ENCODE measurements at places on chromosomes 6 and 20.
A peak's percentile ranks its signal among the peaks of the same experiment; 100 is the strongest.

DNA sequence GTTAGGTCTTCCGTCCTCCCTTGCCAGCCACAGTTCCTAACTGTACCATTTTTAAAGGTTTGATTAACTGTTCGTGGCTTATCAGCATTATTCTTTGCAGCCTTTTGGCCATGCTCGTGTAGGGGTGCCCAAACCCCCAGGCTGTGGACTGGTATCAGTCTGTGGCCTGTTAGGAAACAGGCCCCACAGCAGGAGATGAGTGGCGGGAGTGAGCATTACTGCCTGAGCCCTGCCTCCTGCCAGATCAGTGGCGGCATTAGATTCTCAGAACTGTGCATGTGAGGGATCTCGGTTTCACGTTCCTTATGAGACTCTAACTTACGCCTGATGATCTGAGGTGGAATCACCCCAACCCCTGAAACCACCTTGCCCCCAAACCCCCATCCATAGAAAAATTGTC is 79.3 kb downstream of the TBC1D7 start:
- DNase-seq, result no peak

DNA sequence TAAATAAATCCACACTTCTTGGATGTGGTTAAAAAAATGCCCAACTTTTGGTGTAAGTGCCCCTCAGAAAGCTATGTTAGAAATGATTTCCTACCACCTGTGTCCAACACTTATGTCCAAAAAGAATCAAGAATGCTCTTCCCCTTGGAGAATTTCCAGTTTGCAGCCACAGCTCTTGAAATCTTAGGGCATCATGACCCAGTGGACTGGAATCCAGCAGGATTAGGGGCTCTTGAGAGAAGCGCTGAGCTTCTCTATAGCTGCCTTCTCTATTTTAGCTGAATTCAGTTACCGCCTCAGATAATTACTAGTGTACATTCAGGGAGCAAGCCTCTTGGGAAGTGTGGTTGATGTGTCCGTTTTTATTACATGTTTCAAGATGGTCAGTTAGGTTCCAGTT is 2.5 kb downstream of the PHACTR1 start:
- DNase-seq, result no peak

- no peak for DNase-seq
Observed at GRCh38 chr6:151101816-151102694, 137.7 kb upstream of the AKAP12 start.

GRCh38 chr6:161273274-161273751 is 548 bp downstream of the AGPAT4 start:
- DNase-seq, result peak; percentile 25

GRCh38 chr6:39156801-39157200 is 41.8 kb upstream of the SAYSD1 start:
- no peak for DNase-seq

- DNase-seq, result no peak
Observed at GRCh38 chr6:90610301-90610750, 23.5 kb upstream of the MAP3K7 start.

DNA sequence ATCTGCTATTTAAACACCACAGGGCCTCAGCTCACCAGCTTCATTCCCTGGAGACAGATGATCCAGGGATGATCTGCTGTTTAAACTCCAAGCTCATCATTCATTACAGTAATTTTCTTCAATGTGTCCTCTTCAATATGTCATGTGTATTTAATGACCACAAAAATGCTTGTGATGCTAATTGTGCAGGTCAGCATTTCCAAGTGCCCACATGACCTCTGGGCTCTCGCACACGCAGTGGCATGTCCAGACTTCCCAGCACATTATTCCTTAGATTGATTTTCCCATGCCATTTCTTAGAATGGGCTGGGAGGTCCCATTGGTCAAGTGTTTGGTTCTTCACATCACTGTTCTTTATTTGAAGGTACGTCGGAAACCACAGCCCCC is 434.4 kb downstream of the HAO1 start:
- no peak for DNase-seq

- no peak for DNase-seq
Observed at GRCh38 chr20:9460518-9460917, 53.9 kb upstream of the LAMP5 start.

- DNase-seq, result peak; percentile 48
Observed at GRCh38 chr20:24100370-24101011, 111.9 kb upstream of the GGTLC1 start.

DNA sequence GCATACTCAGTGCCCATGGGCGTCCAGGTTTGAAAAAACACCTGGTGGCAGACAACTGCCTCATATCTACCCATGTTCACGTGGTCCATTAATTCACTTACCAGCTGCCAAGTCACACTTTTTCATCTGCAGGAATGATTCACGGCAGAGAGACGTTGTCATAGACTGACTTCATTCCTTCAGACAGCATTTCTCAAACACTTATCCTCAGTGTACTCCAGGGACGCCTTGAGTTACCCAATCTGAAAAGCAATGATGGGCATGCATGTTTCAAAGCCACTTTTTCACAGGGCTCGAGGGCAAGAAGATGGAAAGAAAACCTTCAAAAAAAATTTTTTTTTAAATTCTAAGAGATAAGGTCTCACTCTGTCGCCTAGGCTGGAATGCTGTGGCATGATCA is 6.0 kb downstream of the MMP24OS start:
- DNase-seq, result no peak

DNA sequence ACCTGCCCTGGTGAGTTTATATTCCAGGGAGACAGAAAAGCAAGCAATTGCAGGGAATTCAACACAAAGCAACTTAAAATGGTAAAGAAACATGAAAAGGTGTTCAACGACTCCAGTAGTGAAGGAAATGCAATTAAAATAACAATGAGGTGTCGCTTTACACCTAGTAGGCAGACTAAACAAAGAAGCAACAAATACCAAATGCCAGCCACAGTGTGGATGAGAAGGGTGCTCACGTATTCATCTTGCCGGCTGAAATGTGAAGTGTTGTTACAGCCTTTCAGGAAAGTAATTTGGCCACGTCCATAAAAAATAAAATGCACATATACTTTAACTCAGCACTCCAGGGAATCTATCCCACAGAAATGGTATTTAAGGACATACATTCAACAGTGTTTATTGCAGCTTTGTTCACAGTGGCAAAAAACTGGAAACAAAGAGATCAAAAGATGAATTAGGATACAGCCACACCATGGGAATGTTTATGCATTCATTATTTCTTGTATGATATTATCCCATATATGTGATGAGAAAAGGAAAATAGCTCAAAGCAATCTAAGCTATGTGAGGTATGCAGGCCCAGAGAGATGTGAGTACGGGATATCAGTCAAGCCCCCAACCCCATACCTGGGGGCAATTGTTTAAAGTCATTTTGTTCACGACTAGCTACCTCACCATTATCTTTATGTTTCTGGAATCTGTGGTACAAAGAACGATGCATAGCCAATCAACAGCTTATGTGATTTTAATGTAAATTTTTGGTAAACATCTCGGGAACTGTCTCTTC is 266.0 kb upstream of the SOX4 start:
- DNase-seq, result no peak

DNA sequence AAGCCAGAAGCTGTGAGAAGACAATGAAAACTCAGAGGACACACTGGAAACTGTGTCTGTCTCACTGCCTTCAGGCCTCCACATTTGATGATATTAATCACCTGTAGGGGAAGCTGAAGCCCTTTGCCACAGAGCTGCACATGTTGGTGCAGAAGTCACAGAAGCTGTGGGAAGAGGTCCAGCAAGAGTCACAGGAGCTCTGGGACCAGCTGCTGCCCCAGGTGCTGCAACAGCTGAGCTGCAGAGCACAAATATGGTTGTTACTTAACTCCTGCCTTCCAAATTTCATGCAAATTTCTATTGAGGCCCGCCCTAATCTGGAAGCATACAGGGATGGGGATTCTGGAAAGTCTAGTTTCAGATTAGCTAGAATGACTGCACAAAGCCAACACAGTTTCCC is 169.3 kb downstream of the OGFRL1 start:
- no peak for DNase-seq

GRCh38 chr20:38202153-38202981 is 37.3 kb upstream of the TGM2 start:
- DNase-seq, result no peak

- no peak for DNase-seq
Observed at GRCh38 chr6:156652231-156652750, 124.9 kb upstream of the ARID1B start.

- no peak for DNase-seq
Observed at GRCh38 chr6:162829013-162829742, 101.4 kb downstream of the PACRG start.

DNA sequence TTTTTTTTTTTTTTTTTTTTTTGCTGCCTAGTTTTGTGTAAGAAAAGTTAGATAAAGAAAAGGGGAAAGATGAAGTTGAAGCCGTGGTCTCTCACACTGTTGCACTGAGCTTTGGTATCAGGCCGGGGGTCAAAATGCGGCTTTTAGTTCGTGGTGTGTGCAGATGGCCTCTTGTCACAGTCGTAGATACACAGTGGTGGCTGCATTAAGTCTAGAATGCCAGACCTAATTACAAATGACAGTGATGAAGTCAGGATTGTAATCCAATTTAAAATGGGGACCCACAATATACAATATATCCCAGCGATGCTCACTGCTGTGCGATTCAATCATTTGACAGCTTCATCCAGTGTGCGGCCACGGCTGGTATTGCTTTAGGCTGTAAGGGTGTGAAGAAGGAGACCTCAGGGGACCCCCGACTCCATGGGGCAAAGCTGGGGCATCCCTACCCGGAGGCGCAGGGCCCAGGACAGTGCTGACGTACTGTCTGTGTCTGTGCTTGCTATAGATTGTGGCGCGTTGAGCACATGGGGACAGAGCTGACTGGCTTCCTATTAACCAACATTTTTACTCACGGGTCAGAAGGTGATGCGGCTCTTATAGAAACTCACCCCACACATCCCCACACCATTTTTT is 210.0 kb upstream of the SOX4 start:
- no peak for DNase-seq

DNA sequence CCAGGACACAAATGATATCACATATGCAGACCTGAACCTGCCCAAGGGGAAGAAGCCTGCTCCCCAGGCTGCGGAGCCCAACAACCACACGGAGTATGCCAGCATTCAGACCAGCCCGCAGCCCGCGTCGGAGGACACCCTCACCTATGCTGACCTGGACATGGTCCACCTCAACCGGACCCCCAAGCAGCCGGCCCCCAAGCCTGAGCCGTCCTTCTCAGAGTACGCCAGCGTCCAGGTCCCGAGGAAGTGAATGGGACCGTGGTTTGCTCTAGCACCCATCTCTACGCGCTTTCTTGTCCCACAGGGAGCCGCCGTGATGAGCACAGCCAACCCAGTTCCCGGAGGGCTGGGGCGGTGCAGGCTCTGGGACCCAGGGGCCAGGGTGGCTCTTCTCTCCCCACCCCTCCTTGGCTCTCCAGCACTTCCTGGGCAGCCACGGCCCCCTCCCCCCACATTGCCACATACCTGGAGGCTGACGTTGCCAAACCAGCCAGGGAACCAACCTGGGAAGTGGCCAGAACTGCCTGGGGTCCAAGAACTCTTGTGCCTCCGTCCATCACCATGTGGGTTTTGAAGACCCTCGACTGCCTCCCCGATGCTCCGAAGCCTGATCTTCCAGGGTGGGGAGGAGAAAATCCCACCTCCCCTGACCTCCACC is 42.2 kb downstream of the SIRPA start:
- no peak for DNase-seq

DNA sequence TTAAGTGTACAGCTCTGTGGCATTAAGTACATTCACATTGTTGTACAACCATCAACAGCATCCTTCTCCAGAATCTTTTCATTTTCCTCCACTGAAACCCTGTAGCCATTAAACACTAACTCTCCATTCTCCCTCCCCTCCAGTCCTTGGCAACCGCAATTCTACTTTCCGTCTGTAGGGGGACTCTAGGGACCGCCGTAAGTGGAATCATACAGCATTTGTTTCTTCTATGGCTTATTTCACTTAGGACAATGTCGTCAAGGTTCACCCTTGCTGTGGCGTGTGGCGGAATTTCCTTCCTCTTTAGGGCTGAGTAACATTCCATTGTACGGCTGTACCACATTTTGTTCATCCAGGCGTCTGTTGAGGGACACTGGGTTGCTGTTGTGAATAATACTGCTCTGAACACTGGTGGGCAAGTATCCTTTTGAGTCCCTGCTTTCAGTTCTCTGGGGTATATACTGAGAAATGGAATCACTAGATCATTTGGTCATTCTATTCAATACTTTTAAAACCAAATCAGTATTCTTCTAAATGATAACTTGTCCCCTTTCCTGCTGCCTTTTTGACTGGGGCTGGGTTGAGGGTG is 50.7 kb downstream of the PPP1R3G start:
- DNase-seq, result peak; percentile 66

DNA sequence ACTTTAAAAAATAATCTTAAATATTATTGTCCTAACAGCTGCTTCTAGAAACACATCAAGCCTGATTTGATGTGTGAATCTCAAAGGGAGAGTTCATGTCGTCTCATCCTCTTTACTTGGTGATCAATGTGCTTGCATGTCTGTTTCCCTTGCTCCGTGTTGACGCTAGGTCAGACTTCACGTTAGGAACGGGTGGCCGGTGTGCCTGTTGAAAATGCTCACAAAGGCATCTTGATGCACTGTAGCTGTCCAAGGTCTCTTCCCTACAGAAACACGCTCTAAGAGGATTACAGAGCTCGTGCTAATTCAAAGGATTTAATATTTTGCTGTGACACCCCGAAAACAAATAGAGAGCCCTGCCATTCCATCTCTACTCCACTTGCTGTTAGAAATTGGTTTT is 84.6 kb downstream of the ID4 start:
- no peak for DNase-seq

- DNase-seq, result peak; percentile 71
Observed at GRCh38 chr6:137883400-137884148, 16.5 kb downstream of the TNFAIP3 start.

DNA sequence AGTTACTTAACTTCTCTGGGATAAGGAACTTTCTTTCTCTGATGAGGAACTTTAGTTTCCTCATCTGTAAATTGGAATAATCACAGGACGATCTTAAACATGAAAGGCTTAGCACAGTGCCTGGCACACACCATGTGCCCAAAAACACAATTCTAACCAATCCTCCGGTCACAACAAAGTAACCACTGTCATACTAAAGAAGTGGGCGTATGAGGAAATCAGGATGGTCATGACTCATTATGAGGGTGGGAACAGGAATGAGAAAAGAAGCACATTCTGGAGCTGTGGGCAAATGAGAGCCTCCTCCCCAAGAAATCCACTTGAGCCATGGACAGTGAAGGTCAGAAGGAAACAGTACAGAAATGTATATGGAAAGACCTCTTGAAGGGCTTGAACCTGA is 82.9 kb downstream of the LRFN2 start:
- no peak for DNase-seq

GRCh38 chr6:113209315-113209714 is 647.8 kb upstream of the MARCKS start:
- no peak for DNase-seq

DNA sequence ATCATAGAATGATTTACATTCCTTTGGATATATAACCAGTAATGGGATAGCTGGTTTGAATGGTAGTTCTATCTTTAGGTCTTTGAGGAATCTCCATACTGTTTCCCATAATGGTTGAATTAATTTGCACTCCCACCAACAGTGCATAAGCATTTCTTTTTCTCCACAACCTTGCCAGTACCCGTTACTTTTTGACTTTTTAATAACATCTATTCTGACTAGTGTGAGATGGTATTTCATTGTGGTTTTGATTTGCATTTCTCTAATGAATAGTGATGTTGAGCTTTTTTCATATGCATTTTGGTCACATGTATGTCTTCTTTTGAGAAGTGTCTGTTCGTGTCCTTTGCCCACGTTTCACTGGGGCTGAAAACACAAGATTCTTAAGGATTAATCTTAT is 107.3 kb downstream of the TINAG start:
- DNase-seq, result no peak
